T-helper 2 cell (primary cell): ENCODE measurements at places on chromosomes 16 and 17.

GRCh38 chr16:56257666-56258342, 66.5 kb downstream of the GNAO1 start:
- DNase-seq = no peak

DNA sequence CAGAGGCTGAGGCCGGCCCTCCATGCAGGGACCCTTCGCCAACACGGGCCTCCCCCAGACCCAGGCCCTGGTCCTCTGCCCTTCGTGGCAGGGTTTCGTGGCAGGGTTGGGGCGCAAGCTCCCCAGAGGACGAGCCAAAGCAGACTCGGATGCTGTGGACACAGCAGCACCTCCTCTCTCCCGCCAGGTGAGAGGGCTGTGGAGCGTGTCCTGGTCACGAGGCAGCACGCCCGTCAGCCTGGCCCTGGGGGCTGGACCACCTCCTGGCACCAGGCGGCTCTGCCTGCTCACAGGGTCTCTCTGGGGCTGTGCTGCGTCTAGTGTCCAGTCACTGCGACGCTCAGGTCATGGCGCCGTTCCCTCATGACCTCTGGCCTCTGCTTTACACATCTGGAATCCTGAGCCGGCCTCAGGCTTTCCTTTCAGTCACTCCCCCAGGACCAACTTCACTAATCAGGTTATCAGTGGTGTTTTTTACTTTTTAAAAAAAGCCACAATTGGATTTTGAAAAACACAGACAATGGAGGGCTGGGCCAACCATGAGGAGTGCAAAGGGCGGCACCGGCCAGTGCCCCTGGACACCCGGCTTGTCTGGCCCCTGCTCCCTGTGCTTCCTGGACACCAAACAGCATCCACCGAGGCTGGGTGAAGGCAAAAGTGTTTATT, 5.4 kb downstream of the NDUFAF8 start:
- DNase-seq = no peak

DNA sequence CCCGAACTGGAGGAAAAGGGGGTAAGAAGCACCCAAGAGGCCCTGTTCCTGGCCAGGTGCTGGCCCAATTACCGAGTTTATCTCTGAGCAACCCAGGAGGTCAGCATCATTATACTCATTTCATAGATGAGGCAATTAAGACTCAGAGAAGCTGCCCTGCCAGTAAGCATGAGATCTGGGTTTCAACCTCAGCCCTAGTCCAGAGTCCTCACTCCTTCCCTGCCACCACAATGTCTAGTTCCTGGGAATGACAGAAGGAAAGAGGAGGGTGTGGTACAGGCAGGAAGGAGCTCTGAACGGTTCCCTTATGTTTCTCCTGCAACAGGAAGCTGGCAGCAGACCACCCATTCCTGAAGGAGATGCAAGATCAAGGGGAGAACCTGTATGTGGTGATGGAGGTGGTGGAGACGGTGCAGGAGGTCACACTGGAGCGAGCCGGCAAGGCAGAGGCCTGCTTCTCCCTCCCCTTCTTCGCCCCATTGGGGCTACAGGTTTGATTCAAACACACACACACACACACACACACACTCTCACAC, 7.4 kb downstream of the GSDMA start:
- no peak for DNase-seq

DNA sequence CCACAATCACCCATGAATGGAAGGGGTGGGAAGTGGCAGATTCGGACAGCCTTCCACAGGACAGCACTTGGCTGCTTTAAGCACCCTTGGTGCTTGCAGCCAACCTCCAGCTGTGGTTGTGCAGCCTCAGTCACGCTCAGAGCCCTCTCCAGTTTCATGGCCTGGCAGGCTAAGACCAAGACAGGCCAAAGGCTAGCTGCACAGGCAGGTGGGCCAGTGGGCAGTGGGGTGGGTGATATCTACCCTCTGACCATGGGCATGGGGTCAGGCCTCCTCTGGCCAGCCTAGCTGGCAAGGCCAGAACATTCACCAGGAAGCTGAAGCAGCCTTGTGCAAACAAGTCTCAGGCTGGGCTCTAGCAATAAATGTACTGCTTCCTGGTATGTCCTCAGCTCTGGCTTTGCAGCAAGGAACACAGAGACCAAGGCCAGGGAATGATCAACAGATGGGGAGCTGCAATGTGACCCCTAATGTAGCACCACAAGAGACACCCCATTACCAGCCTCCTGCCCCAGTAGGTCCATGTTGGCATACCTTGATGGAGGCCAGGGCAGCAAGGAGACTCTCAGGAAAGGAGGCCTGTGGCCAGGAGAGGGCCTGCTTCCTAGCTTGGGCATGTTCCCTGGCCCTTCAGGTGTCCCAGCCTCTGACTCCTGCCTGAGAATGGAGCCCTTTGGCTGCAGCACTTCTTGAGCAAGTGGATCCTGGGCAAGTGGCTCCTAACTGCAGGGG, 20.9 kb downstream of the HSD11B2 start:
- DNase-seq = no peak

GRCh38 chr16:84086341-84086740, 30.4 kb downstream of the MBTPS1 start:
- no peak for DNase-seq

DNA sequence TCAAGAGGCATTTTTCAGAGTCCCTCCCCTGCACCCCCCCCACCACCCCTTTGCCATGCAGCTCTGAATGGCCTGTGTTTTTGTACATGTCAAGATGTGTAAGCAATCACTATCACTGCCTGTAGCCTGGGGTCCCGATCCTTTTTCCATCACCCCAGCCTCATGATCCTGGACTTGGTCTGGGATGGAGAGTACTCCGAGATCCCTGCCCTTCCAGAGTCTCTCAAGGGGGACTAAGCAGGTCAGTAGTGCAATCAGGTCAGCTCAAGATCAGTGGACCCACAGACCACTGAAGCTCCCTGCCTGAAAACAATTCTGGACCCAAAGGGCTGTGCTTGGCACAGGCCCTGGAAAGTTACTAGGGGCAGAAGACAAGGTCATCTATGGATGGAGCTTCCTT, 7.5 kb upstream of the GJD3 start:
- no peak for DNase-seq

- DNase-seq = no peak
Observed at GRCh38 chr17:17491546-17491988, 4.6 kb downstream of the RASD1 start.

DNA sequence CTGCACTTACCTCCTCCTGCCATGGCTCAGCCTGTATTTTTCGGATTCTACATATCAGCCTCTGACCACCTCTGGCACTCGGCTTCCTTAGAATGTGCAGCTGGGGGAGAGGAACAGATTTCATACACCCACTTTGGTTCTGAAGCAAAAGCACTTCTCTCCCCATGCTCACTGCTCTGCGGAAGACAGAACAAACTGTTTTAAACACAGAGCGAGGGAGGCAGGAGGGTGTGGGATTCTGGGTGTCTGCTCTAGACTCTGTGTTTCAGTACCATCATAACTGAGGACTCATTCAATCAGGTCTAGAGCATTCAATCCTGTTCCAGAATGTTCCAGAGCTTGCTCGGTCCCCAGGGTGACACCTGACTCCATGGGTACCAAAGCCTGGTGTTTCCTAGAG, 239.1 kb downstream of the GRIN2A start:
- DNase-seq = no peak

GRCh38 chr16:64440421-64440831, 681.4 kb downstream of the CDH11 start:
- no peak for DNase-seq

DNA sequence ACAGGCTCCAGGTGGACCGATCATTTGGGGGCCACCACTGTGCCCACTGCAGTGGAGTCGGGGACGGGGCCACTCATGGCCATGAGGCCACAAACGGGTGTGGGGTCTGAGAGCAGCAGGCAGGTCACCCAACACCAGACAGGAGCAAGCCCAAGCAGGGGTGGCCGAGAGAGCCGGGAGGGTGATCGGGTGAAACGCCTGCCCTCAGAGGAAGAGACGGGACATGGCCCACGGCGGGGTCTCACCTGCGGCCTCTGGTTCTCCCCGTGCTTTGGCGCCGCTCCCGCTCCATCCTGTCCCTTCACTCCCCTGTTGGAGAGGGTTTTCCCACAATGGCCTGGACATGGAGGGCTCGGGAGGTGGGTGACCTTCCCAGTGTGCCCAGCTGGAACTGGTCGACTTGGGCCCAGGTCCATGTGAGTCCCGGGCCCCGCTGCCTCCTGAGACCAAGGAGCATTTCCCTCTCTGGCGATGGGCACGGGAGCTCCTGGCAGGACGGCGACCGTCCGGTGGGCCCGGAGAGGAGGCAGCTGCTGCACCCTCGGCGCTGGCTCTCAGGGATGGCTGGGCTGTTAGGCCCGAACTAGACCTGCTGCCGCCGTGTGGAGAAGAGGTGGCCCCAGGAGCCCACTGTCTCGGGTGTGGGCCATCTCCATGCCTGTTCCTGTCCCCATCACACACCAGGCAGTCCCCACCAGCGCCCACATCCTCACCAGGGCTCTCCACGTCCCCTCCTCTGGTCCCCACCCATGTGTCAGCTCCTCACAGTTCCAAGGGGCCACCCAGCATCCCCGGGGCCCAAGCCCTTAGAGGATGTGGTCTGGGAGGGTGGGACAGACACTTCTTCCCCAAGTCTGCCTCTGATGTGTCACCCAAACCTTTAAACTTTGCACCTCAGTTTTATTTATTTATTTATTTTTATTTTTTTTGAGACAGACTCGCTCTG, 13.4 kb upstream of the BAHCC1 start:
- no peak for DNase-seq

DNA sequence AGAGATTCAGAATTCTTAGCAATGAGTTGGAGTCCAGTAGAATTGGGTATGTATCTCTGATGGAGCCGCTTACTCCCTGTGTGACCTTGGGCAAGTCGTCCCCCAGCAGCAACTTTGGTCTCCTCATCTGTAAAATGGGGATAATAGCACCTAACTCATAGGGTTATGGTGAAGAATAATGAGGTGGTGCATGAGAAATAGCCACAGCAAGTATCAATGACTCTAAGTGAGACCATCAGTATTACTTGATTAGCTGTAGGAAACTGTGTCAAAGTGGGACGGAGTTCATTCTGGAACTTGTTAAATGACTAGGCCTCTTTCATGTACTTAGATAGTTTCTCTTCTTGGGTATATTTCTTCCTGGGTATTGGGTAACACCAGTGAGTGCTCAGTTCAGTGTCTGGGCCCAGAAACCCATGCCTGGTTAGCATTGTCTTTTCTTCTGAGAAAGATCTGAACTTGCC, 6.4 kb downstream of the PRKCB start:
- no peak for DNase-seq

GRCh38 chr16:31000671-31001382, 9.6 kb downstream of the STX1B start:
- DNase-seq = no peak

- DNase-seq = no peak
Observed at GRCh38 chr16:57141822-57142631, 43.8 kb downstream of the PSME3IP1 start.

DNA sequence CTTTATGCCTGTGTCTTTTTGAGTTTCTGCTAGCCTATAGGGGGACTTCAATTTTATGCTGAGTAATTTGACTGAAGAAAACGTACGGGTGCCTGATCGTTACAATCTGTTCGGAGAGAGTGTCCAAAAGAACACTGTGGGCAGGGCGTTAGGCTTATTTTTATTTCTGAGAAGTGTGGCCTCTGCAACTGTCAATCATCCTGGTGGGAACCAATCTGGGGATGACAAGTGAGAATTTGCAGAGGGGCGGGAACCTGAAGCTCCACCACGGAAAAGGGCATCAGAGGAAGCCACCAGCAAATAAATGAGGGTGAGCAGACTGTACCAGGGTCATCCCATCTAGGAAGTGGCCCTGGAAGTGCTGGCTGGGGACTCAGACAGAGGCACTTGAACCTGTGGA, 12.0 kb upstream of the CDYL2 start:
- DNase-seq = no peak

DNA sequence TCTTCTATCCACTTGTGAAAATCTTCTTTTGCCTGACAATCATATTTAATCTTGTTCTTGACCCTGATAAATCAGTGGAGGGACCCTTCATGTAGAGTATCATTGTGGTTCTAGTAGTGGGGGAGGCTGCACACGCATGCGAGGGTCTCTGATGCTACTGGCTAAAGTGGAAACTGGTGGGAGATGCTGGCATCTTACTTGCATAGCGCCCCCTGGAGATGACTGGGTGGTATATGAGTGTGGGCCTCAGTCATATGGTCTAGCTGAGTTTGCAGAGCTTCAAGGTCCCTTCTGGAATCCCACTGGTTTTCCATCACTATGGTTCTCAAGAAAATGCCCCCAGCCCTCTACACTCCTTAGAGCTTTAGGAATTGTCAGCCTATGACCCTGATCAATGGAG, 236.4 kb upstream of the AXIN2 start:
- DNase-seq = peak; percentile 35

- DNase-seq = no peak
Observed at GRCh38 chr17:72297326-72298115, 176.7 kb downstream of the SOX9 start.
